NCI-H146 (cell line): ENCODE measurements at places on chromosomes 3 and 15.

DNA sequence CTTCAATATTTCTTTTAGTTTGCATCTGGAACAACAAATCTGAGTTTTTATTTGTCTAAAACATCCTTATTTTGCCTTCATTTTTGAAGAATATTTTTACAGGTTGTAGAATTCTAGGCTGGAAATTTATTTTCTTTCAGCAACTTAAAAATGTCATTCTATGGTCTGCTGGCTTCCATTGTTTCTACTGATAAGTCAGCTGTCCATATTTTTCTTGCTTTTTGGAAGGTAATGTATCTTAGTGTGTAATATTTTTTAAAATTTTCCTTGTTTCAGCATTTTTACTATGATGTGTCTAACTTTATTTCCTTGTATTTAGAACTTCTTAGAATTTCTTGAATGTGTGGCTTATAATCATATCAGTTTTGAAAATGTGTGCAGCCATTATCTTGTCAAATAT, 37.0 kb downstream of the SEMA6D start:
- no peak for DNase-seq

GRCh38 chr15:67922971-67923945, 83.4 kb upstream of the RNU6-1 start:
- DNase-seq, result peak; percentile 97

DNA sequence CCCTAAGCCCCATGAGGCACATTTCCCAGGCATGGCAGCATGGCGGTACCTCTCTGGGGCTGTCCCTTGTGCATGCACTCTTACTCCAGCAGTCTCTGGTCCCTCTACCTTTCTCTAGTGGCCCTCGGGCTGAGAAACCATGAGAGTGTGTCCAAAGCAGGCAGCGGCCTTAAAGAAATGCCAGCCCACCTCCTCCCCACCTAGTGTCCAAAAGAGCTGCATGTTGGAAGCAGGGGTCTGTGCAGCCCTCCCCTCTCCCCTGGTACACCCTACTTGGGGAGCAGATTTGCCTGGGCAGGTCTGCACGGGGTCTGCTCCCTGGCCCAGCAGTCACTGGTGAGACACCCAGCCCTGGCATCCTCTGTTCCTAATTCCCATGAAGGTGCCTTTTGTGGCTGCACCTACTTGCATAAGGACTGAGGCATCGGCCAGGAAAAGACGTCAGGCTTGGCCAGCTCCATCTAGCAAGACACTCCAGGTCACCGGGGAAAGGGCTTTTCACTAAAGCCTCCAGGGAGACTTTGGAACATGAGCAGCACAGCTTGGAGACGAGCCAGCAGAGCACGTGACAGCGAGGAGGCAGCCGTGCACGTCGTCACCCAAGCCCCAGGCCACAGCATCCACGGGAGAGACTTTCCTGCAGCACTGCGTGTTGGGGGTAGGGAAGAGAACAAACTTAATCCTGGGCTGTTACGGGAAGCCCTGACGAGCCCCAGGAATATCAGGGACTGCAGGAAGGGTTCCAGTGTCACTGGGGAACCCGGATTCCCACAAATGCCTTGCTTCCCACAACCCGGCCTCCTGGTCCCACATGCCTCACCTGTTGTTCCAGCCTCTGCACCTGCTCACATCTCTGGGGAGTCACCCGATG, 38.8 kb downstream of the TM2D3 start:
- peak; percentile 42 for DNase-seq

- DNase-seq, result no peak
These were observed 854 bp upstream of the NPTN start for GRCh38 chr15:73633991-73634495.

- DNase-seq, result no peak
These were observed 164.6 kb upstream of the ARHGEF26 start for GRCh38 chr3:153956613-153957012.

- no peak for DNase-seq
These were observed 24.1 kb downstream of the DUOX2 start for GRCh38 chr15:45089712-45090373.

DNA sequence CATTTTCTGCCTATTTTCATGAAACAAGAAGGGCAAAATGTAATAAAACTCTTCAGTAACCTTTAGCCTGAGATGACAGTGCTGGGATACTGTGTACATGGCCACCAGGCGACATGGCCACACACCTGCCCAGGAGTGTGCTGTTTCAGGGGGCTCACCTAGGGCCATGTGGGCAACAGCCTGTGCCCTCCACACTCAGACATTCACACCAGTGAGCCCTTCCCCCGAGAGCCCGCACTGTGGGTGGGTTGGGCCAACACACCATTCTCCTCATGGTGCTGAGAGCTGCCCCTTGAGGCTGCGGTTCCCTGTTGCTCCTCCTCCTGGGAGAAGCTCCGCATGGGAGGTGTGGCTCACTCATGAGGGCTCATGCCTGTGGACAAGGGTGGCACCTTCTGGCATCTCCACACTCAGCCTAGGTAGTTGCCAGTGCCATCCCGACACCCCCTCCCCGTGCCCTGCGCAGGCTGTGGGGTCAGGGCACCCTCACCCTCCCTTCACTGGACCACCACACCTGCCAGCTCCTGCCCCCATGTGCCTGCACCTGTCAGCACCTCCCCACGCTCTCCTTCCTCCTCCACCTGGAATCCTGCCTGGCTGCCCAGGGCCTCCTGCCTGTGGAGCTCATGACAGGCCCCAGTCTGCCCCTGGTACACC, 19.7 kb downstream of the OCA2 start:
- DNase-seq, result no peak

DNA sequence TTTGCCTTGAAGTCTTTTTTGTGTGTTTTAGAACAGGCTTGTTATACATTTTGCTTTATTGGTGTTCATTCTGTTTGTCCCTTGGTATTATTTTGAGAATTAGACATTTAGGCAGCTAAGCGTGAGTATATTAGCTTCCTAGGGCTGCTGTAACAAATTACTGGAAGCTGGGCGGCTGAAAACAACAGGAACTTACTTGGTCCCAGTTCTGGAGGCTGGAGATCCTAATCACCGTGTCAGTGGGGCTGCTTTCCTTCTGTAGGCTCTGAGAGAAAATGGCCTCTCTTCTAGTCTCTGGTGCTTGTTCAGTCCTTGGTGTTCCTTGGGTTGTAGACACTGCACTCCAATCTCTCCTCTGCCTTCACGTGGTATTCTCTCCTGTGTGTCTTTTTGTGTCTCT, 142.3 kb downstream of the KLHL25 start:
- no peak for DNase-seq

GRCh38 chr3:156787001-156787400, 39.2 kb upstream of the LEKR1 start:
- DNase-seq, result no peak

- DNase-seq, result no peak
These were observed 24.3 kb upstream of the ATP8B4 start for GRCh38 chr15:50143255-50143860.

DNA sequence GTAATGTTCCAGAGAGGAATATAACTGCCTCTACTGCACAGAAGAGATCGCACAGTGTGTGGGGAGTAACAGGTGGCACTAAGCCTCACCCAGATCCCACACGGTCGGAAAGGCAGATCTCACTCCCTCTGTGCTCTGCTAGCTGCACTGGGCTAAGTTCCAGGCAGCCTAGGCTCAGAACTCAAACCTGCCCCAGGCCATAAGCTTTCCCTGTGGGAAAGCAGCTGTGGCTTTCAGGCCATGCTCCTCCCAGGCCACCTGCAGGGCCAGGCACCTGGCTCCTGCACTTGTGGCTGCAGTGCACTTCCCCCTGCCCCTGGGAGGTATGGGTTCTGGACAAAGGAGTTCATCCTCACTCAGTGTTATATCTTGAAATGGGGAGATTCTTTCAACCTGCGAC, 27.5 kb downstream of the PCCB start:
- peak; percentile 99 for DNase-seq

GRCh38 chr3:53254509-53255422, 1.1 kb downstream of the TKT start:
- DNase-seq, result peak; percentile 52

GRCh38 chr3:71244826-71245488, 338.6 kb downstream of the FOXP1 start:
- no peak for DNase-seq

DNA sequence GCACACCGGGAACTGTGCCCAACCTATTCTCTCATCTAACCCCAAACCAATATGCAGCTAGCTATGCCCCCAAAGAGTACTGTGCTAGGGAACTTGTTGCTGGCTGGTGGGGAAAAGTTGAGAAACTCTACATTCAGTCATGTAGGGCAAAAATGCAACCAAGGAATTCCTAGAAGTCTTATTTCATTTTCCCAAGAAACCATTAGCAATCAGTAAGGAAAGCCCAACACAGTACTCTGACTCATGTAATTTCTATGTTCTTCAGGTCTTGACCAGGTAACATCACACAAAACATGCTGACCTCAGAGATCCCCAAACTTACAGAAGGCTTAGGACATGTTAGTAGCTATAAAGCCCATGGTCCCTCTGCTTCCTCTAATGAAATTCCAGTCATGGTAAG, 52.1 kb downstream of the TASOR start:
- DNase-seq, result no peak

DNA sequence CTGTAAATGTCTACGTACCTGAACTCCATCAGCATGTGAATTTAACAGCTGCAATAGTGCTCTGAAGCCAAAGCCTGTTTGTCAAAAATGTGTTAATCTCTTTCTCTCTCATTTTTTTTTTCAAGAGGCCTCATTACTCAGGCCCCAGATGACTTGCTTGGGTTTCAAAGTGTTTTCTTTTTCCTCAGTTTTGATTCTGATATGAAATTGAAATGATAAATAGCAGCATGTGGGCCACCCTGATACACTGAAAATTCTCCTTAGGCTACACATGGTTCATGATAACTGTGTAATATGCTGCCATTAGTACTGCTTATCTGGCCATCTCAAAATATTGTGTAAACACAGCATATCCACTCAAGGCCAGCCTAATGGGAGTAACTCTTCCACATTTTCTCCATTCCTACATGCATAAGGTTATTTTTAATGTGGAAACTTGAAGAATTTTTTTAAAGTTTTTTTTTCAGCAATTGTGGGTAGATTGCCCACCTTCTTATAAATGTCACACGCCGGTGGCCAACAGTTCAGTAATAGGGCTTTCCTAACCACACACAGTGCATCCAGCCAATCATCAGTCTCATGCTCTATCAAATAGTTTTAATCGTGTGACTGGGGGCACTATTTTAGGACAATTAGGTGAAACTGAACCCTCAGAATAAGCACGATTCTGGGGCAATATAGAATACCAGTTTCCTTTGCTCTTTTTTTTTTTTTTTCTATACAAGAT, 13.1 kb upstream of the DENND4A start:
- no peak for DNase-seq

- no peak for DNase-seq
These were observed 234.4 kb upstream of the LRTM1 start for GRCh38 chr3:55162031-55162795.

DNA sequence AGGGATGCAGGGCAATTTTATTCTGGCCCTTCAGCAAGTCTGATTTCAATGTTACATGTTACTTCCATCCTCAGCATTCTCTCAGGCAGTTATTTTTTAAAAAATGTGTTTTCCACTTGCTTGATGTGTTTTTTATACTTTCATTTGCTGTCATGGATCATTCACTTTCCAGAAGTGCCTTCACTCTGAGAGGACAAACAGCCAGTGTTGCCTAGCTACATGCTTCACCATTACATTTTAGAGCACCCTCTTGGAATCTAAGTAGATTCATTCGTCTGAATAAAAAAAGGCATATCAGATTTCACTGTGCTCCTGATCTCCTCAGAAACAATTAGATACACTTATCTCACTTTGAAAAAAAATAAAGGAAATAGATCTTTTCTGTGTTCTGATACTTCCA, 93.6 kb upstream of the POU1F1 start:
- DNase-seq, result no peak

DNA sequence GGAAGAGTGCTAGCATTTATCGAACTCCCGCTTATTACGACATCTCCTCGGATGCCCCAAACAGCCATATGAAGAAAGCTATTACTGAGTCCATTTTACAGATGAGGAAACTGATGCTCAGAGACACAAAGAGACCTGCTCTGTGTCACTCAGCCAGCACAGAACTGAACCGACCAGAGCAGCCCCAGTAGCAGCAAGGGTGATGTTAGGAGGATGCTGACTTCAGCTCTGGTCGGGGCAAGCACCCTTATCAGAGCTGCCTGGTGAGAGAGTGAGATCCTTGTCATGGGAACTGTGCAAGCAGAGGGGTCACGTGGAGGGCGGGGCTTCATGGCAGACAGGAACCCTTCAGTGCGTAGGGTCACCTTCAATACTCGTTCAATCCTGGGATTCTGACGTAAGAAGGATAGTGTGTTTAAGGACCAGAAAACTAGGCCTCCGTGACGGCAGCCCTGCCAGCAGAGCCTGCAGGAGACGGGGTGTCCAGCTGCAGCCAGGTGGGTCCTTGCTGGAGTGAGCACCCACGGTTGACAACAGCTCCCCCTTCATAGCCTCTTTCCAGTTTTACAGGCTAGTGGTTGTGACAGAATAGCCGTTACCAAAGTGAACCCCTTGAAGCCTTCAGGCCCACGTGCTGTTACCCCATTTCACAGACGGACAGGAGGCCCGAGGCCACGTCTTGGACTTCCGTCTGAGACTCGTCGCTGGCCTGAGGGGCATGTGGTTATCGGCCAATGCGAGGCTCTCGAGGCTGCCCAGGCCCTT, 12.0 kb upstream of the IQSEC1 start:
- DNase-seq, result no peak

- DNase-seq, result no peak
These were observed 255.9 kb downstream of the XXYLT1 start for GRCh38 chr3:195015021-195015420.
